ENCODE measurements at places on chromosomes 2 and 18.

GRCh38 chr2:142981756-142982155, 104.3 kb downstream of the KYNU start:
- DNase-seq = no peak

DNA sequence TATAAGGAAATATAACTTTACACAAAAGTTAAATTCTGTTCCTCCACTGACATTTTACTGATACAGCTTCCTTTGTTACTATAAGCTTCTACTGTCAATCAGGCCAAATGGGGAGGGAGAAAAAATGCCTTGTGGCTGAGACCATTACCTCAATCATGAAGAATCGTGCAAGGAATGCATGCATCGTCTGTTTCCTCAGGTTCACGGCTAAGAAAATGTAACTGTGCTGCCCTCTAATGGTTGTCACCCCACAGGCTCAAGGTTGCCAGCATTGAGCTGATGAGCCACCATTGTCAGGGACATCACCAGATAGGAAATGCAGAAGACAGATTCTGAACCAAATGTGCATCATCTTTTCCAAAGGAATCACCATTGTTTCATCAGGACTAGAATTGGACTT, 426.9 kb downstream of the CDH2 start:
- peak; percentile 88 for DNase-seq

DNA sequence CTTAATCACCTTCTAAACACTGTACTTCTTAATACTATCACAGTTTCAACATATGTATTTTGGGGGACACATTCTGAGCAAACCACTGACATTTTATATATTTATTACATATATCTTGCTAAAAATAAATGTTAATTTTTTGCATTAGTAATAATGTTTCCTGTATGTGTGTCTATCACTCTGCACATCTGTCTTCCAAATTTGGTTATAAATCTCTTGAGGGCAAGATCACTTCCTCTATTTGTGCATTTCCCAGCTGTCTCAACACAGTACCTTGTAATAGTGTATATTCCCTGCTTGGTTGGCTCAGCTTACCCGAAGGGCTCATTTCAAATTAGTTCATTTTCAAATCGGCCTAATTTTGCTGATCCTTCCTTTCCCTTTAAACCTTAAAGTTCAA, 617.1 kb upstream of the GYPC start:
- no peak for DNase-seq

DNA sequence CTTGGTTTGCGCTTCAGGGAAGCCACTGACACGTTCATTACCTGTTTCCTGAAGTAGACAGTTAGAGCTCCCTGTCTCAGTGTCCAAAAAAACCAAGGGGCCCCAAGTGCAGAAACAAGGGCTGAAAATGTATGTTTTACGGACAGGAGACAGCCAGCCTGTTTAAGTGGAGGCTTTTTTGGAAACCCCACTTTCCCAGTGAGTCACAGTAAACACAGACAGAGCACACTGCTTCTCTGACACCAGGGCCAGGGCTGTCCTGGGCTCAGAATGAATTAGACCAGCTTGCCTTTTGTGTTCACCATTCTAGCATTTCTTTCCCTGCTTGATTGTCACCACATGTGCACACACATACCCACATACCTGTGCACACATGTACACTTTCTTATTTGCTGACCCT, 128.6 kb downstream of the SH3RF3 start:
- DNase-seq = no peak

DNA sequence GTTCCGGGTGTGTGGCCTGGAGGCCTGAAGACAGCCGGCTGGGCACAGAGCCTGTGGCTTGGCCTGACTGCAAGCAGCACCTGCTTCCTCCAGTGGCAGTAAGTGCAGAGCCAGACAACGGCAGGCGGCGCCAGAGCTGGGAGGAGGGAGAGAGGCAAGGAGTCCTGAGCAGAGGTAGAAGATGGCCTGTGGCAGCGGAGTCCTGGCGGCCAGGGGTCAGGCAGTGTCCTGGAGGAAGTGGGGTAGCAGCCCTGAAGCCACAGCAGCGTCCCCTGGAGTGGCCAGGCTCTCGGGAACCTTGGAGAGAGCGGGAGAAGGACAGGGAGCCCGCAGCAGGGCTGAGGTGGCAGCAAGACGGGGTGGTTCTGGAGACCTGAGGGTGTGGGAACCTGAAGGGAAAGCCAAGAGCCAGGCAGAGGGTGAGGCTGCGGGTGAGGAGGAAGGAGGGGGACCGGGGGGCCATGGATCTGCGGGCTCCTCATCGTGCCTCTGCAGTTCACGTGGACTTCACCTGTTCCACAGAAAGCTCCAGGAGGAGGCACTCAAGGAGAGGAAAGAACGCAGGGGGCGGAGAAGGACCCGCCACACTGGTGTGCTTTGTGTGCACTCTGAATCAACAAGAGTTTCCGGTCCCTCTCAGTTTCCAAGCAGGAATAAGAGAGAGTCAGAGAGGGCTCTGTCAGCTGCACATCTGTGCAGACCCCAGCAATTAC, 85.9 kb downstream of the USP40 start:
- no peak for DNase-seq

DNA sequence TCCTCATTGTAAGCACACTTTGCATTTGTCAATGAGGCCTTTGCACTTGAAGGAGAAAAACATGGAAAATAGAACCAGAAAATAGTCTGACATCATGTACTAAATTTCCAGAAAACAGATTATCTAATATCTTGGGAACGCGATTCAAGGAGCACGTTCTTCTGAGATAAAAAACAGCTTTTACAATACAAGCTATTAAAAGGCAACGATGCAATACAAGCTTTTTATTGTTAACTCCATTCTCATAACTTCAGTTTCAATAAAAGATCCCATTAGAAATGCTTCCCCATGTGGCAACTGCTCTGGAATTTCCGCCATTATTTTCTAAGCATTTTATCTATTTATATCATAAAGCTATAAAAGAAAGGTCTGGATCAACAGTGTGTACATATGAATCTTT, 40.3 kb downstream of the NRXN1 start:
- DNase-seq = no peak

All from trophoblast cell (in vitro differentiated cells and primary cell).